ENCODE measurements at places on chromosomes 16 and 17.

DNA sequence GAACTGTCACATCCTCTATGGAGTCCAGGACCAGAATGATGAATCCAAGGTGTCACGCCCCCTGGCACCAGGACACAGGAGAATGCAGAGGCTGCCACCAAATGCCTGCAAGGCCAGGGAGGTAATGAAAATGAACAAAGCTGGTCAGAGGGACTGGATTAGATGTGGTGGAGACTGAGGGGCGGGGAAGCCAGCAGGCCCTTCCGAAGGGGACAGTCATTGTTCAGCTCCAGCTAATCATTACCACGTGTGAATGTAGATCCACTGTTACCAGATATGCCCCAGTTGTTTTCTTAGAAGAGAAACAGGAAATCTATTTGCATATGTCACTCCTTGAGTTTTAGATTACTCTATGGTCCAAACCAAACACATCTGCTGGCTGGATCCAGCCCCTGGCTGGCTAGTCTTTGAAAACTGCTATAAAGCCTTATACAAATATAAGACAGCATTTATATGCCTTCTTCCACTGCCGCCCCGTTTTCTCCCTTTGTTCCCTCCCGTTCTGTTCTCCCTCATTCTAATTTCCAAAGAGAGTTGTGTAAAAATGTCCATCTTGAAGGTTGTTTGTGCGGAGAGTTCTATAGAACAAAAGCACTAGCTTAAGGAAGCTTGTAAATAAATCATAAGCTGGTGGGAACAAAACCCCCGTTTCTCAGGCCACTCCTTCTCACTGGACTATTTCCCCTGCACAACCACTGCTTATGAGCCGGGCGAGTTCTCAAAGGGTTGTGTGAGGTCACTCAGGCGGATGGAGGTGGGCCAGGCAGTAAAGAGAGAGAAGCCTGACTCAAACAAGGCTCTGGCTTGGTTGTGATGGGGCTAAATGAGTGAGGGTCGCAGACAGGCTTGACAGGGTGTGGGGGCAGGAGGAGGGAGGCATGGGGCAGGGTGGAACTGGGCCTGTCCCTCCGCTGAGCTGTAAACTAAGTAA lies 14.2 kb downstream of the CRYM start:
- peak; percentile 81 for DNase-seq

- no peak for DNase-seq
Measured at GRCh38 chr16:74522160-74522559, 84.8 kb downstream of the GLG1 start.

- peak; percentile 16 for DNase-seq
Measured at GRCh38 chr17:1449412-1449967, 6.5 kb downstream of the CRK start.

- DNase-seq: no peak
Measured at GRCh38 chr16:89759746-89760340, 38.5 kb downstream of the ZNF276 start.

GRCh38 chr17:73251871-73252270 lies 9.8 kb downstream of the CPSF4L start:
- no peak for DNase-seq

DNA sequence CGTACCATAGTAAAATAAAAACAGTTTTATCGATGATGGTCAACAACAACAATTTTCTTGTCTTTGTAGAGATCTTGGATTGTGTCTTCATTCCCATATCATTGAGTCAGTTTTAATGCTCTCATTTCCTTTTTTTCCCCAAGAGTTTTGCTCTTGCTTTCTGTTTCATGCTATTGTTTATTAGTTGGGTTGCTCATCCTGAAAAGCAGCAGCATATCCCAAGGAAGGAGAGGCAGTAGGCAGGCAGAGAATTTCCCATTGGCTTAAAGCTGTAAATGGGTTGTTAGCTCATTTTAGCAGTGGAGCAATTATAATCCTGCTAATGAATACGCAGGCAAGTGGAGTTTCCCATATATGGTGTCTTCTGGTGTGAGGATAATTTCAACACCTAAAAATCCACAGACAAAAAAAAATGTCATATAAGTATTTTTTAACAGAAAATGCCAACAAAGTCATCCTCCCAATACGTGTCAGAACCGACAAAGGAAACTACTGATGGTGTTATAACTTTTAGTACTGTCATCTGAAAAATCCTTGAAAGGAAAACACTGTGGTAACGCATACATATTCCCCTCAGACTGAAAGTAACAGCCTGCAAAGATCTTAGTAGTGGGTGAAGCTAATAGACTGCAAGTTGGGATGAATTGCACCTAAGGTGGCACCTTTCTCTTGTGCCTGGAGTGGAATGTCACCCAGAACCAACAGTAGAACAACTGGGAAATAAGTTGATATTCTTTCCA lies 218.3 kb downstream of the FTO start:
- DNase-seq: no peak

GRCh38 chr17:72590382-72590781 lies 469.6 kb downstream of the SOX9 start:
- peak; percentile 19 for DNase-seq

GRCh38 chr17:78665952-78666920 lies 89.0 kb upstream of the DNAH17 start:
- DNase-seq: peak; percentile 88

- no peak for DNase-seq
Measured at GRCh38 chr17:35252651-35253050, 9.8 kb downstream of the SLFN5 start.

- peak; percentile 52 for DNase-seq
Measured at GRCh38 chr16:9050102-9050830, 41.2 kb upstream of the HAPSTR1 start.

DNA sequence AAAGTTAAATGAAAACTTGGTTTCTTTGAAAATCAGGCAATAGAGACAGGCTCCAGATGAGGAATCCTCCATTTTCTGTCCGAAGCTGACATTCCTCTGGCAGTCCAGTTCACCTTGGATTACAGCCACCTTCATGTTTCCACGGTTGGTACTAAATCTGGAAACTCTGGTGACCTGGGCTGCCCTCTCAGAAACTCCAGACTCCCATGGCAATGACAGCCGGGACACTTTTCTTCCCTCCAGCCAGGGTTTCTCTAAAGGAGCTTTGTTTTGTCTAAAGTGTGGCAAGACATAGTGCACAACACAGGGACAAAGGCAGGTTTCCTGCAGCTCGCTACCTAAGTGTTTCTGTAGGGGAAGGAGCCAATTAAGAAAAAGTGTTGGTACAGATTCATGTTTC lies 36.0 kb downstream of the CLUAP1 start:
- no peak for DNase-seq

DNA sequence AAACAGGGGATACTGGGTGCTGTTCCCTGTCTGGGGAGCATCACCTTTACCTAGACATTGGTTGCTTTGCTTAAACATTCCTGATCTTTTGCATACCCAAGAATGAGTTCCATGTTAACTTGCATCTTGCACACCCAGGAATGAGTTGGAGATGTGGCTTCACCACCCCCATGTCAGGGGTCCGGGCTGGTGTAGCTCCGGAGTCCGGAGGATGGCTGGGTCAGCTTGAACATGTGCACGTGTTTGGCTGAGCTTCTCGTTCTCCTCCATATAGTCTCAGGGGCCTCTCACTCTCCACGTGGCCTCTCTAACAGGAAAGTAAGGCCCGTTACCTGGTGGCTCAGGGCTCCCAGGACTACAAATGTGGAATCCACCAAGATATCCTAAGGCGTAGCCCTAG lies 18.2 kb upstream of the AMZ2 start:
- DNase-seq: no peak

GRCh38 chr17:22409160-22409751 lies 716.9 kb downstream of the KCNJ18 start:
- DNase-seq: no peak

DNA sequence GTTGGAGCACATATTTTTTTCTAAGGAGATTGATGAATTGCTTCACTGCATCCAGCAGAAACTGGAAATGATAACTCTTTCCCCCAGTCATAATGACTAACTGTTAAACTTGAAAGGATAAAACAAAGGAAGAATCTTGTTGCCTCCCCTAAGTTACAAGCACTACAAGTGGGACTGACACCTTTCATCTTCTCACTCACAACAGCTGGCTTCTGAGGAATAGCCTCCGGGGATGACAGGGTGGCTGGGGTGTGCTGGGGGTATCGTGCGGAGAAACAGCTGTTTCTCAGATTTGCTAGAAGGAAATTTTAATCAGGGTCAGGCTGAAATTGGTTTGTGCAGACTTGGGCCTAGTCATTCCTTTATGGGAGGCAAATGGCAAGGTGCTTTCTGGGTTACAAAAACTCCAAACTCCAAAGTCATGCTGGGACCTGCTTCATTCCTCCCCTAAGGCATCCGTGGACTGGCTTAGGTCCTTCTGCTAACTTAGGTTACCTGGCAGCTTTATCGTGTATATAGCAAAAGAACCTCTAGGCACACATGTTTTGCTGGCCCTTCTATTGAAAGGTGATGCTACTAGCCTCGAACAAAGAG lies 557.2 kb downstream of the TOX3 start:
- no peak for DNase-seq

- no peak for DNase-seq
Measured at GRCh38 chr17:54029986-54030385, 207.3 kb downstream of the KIF2B start.

DNA sequence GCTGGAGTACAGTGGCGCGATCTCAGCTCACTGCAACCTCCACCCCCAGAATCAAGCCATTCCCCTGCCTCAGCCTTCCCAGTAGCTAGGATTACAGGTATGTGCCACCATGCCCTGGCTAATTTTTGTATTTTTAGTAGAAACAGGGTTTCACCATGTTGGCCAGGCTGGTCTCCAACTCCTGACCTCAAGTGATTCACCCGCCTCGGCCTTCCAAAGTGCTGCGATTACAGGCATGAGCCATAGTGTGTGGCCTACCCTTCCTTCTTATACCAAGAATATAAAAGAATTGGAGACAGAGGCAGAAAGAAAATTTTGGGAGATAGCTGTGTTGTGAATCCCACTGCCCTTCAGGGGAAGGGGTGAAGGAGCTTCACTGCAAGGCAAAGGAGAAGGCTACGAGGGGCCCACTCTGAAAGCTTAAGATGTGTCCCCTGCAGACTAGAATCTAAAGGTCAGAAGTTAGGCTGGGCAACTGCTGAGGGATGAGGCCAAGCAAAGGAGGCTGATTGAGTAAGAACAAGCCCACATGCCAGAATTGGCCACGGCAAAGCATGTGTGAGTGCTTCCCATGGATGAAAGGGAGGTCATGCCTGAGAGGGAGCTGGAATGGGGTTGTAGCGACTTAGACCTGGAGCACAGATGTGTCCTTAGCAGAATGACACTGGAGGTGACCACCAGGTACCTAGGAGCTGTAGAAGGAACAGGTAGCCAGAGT lies 8.4 kb upstream of the CRYBA1 start:
- DNase-seq: no peak

DNA sequence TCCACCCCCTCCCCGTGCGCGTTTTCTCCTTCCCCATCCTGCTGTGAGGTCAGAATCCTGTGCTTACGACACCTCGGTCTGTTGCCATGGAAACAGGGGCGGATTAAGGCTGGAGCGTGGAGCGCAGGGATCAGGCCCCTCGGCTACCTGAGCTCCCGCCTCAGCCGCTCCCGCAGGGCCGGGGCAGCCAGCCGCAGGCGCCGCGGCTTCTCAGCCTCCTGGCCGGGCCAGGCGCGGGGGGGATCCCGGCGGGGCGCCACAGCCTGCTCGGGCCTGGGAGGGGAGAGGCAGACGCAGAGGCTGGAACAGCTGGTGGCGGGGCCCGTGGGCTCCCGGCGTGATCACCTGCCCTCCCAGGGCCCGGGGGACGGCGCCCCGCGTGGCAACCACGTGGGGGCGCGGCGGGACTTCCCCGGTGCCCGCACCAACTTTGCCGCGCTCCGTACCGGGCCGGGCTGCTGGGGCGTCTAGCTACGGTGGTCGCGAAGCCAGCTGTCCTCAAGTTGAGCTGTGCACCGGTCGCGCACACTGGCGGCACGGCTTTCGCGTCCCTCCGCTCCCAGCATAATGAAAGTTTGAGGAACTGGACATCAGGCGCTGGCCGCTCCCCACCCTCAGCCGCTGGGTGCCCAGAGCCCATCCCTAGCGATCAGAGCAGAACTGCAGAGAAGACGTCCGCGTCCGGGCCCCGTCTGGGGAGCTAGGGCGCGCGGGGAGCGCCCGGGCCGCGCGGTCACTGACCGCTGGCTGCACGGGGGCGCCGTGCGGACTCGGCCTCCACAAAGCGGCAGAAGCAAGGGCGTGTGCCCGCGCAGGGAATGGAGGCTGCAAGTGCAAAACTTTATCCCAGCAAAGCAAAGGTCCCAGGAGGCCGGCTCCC lies 1.2 kb downstream of the RTN4RL1 start:
- DNase-seq: no peak

- DNase-seq: no peak
Measured at GRCh38 chr17:3551189-3551588, 6.4 kb downstream of the TRPV3 start.

- peak; percentile 94 for DNase-seq
Measured at GRCh38 chr16:3458852-3459361, 15.4 kb downstream of the NAA60 start.

- no peak for DNase-seq
Measured at GRCh38 chr17:83129676-83130075, 50.3 kb downstream of the METRNL start.

- no peak for DNase-seq
Measured at GRCh38 chr17:38727736-38728135, 2.4 kb upstream of the CISD3 start.

DNA sequence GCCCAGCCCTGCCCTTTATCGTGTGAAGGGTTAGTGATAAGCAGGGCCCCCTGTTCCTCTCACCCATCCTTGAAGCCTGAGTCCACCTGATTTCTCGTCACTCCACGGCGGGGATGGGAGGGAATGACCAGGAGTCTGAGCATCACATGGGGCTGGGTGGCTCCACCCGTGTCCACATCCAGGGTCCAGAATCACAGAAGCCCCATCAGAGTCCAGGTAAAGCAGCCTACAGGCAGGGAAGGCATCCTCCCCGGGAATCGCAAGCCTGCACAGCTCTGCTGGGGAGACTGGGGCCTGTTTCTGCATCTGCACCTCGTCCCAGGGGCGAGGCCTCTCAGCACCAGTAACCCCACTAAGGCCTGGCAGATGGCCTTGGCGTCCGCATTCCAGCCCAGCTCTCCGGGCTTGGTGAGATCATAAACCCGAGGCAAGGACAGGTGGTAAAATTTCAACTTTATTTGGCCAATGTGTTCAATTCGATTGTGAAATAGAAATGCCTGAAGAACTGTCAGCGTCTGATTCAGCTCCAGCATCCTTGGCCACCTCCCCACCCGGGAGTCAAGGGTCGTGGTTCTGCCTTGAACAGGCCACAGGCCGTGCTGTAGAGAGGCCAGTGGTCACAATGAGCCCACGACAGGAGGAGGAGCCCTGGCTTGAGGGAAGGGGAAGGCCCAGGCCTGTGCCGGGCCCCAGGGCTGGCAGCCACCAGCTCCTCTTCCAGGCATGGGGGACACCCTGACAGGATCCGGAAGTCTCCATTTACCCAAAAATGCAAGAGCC lies 8.1 kb upstream of the PPP1R27 start:
- DNase-seq: no peak

Measured in HepG2 (cell line).